ENCODE measurements at places on chromosomes 2 and 18.

GRCh38 chr2:147689220-147689909, 155.5 kb upstream of the ACVR2A start:
- no peak for DNase-seq

- DNase-seq: no peak
These were observed 233.4 kb downstream of the DYSF start for GRCh38 chr2:71686781-71687180.

GRCh38 chr18:55354795-55355194, 233.2 kb downstream of the TCF4 start:
- DNase-seq: no peak

DNA sequence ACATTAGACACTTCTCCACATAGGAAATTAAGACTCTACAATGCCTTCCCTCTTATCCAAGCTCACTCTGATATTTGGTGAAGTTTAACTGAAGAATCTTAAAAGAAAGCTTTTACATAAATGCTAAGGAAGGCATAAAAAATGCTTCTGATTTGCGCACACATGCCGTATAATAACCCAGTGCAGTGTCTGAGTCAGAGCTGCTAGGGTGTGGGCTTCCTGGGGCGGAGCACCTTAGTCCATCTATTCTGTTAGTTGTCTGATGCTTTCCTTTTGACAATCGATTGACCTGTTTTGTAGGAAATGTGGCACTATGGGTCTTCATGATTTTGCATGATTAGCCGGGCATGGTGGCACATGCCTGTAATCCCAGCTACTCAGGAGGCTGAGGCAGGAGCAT, 231.5 kb downstream of the AFF3 start:
- no peak for DNase-seq

GRCh38 chr2:184125867-184126266, 472.5 kb upstream of the ZNF804A start:
- DNase-seq: no peak

DNA sequence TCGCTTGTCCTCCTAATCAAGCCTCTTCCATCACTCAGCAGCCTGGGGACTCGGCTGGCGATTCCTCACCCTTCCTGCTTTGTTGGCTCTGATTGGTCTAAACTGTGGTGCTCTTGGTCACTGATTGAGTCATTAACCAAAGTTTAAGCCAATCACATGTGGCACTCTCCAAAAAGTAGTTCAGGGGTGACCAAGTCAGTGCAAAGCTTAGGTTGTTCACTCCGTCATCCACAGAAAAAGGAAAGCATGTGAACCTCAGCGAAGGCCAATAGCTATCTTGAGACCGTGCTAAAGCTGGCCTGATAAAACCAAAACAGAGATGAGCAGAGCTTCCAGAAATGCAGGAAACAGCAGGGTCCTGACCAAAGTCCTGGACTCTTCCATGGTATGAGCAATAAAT, 4.9 kb downstream of the ALPK2 start:
- DNase-seq: peak; percentile 62

GRCh38 chr2:118994778-118995177, 52.8 kb downstream of the MARCO start:
- DNase-seq: no peak
